ENCODE measurements at places on chromosomes 1 and 21.
A peak's percentile ranks its signal among the peaks of the same experiment; 100 is the strongest.

DNA sequence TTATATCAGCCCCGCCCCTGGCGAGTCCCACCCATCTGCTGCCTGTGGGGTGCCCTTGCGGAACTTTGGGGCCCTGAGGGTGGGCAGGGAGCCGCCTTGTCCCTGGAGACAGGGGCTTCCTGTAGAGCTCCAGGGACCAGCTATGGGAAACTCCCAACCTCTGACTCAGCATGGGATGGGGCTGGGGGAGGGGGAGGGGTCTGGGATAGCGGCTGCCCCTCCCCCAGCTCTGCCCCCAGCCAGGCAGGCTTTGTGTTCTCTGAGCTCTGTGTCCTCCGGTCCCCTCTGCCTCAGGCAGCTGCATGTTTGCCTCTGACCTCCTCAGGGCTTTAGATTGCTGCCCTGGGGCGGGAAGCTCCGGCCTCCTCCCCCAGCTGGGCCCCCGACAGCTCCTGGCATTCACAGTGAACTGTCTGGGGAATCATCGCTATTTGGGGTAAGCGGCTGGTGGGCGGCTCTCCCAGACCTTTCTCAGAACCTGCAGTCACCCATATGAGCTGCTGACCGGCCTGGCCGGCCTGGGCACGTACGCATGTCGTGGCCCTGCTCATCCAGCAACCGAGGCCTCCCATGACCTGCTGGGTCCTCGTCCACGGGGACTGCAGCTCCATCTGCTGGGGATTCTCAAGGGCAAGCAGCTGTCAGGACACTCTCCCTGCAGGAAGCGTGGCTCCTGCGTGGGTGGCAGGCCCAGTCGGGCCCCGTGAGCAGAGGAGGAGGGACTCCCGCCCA, 17.1 kb downstream of the ARHGEF16 start:
- DNase-seq: no peak

DNA sequence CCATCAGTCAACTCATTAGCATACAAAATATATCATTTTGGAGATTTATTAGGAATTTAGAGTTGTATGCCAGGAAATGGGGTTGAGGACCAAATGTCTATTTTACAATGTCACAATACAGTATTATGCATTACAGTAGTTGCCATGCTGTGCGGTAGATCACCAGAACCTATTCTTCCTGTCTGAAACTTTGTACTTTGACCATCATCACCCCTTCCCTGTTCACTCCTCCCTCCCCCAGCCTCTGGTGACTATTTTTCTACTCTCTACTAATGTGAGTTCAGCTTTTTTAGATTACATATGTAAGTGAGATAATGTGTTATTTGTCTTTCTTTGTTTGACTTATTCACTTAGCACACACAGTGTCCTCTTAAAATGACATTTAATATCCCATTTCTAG, 50.8 kb downstream of the PTBP2 start:
- no peak for DNase-seq

GRCh38 chr1:167486090-167486824, 32.1 kb downstream of the CD247 start:
- no peak for DNase-seq

- DNase-seq: no peak
These were observed 1.3 kb downstream of the WLS start for GRCh38 chr1:68230901-68231626.

DNA sequence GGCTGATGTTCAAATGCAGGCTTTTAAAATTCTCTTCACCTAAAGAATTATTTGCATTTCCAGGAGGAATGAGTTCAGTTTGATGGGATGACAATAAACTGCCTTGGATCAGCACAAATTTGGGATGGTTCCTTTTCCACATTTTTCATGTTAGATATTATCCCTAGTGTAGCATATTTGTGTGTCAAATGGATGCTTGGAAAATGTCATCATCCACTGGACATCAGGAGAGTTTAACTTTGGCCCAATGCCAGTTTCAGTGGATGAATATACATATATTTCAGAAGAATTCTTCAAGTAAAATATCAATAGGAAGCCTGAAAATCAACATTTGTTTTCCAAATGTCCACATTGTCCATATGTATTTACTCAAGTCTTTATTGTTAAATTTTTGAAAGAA, 116.5 kb upstream of the COL24A1 start:
- DNase-seq: no peak

- DNase-seq: no peak
These were observed 25.4 kb downstream of the CFAP57 start for GRCh38 chr1:43197343-43198127.

DNA sequence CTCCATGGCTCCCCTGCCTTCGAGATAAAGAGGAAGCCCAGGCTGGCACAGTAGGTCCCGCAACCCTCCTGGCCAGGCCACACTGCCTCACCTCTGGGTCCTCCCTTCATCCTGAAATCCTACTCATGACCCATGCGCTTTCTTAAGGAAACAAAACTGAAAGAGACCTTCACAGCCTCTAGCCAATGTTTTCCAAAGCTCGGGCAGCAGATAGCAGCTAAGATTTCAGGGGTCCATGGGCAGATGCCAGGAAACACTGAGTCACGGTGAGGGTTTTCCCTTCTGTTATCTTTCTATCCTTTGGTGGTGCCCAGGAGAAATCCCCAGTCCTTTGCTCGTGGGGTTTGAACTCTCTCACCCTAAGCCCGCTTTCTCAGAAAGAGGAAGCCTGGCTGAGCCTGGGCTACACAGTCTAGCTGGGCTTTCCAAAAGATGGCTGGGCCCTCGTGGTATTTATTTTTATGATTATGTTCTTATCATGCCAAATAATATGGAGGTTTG, 26.6 kb downstream of the TTC39A start:
- peak; percentile 57 for DNase-seq

Data from GM13977 (cell line).